Stimulated activated CD4-positive, alpha-beta T cell treated with anti-CD3 and anti-CD28 coated beads, Interleukin-4, amount 100 ng/mL, for 24 hours (primary cell): ENCODE measurements at places on chromosomes 1 and 21.

GRCh38 chr1:234839663-234840062, 229.7 kb upstream of the IRF2BP2 start:
- no peak for DNase-seq

- no peak for DNase-seq
Measured at GRCh38 chr1:218209351-218209861, 75.7 kb upstream of the RRP15 start.

GRCh38 chr1:155323729-155324036, 3.0 kb downstream of the RUSC1 start:
- DNase-seq: peak; percentile 80

- DNase-seq: peak; percentile 25
Measured at GRCh38 chr1:151145304-151146071, 943 bp downstream of the SEMA6C start.

DNA sequence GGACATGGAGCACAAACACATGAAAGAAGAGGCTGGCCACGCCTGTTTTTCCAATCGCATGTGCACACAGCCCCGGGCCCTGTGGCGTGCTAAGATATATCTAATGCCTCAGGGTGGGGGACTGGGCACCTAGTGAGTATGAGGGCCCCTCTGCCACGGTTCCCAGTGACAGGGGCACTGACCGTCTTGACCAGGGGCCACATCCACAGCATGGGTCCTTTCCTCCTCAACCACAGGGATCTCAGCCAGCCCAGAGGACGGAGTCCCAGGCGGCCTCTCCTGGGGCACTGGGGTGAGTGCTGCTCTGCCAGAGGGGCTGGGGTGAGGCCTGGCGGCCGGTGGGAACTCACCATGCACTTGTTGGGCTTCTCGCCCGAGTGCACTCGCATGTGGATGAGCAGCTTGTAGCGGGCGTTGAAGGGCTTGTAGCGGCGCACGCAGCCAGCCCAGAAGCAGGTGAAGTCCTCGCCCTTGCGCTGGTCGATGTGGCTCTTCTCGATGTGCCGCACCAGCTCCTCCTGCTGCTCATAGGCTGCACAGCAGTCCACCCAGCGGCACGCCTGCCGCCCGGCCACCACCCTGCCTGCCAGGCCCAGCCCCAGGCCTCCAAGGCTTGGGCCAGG, 134.7 kb downstream of the DMRTB1 start:
- no peak for DNase-seq

- peak; percentile 93 for DNase-seq
Measured at GRCh38 chr21:39348355-39349210, at the start of gene HMGN1. Gene HMGN1, minus strand, starts transcription at chr21:39349088. Its CDS starts 171 bp downstream, at chr21:39348917.

DNA sequence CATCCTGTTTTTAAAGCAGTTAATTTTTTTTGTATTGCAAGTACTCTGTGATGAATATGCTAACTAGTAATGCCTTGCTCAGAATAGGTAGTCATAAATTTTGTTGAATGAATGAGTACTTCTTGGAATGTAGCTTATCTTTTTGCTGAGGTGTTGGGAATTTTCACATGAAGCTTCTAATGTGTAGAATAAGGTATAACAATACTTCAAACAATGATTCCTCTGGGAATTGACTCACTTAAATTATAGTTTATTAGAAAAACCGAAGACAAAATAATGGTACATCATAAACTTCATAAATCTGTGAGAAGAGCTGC, 13.9 kb downstream of the CDC14A start:
- no peak for DNase-seq

- no peak for DNase-seq
Measured at GRCh38 chr21:35206141-35207125, 157.3 kb upstream of the RUNX1 start.

- no peak for DNase-seq
Measured at GRCh38 chr1:117596023-117596720, 9.7 kb upstream of the TENT5C start.

GRCh38 chr1:153922972-153923925, at the start of gene GATAD2B:
Gene GATAD2B, minus strand, starts transcription at chr1:153922972. Its CDS starts 94,625 bp downstream, at chr1:153828347.
- DNase-seq: peak; percentile 100

DNA sequence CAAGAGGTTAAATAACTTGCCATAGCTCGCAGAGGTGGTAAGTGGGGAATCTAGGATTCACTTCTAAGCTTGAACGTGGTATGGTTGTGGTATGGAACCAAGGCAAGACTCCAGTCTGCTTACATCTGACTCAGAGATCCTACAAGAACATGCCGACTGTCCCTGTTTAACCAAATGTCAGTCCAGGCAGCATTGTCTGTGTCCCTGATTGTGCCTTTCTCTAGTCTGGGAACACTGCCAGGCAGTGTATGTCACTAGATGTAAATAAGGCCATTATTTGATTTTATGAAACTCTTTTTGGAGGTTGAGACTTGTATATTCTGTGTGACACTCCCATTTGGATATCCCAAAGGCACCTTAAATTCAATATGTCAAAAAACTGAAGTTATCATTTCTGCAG, 96.0 kb downstream of the NOS1AP start:
- DNase-seq: no peak

DNA sequence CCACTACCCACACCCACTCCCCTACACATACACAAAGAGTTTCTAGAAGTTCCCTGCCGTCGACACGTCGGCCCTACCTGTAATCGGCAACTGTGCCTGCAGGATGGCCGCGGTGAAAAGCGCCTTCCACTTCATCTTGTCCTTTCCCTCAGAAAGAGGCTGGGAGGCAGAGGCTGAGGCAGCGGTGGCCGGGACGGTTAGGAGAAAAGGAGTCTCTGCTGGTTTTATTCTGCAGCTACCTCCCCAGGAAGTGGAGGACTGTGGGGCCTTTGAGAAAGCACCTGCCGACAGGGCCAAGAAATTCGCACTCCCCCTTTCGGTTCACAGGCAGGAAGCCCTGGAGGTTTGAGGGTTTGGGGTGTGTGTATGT, at the start of gene CD247:
Gene CD247 (minus strand): TSS at position 199 of the 370 bp plus-strand sequence. CDS start 64 bp downstream, at position 135.
- DNase-seq: peak; percentile 75

DNA sequence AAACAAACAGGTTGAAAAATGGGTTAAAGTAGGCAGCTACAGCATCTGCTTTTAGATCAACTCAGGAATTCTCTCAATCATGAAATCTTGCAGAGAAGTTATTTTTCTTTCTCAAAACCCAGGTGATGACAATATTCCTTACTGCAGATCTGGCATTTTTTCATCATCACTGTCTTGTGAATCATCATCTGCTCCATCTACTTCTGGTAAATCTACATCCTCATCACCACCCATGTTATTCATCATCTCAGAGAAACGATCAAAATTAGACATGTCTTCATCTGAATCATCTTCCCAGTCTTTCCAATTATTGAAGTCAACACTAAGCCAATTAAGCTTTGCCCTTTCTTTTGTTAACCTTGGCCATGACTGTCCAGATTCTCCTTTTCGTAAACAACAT, 21.8 kb downstream of the GBP2 start:
- DNase-seq: no peak

DNA sequence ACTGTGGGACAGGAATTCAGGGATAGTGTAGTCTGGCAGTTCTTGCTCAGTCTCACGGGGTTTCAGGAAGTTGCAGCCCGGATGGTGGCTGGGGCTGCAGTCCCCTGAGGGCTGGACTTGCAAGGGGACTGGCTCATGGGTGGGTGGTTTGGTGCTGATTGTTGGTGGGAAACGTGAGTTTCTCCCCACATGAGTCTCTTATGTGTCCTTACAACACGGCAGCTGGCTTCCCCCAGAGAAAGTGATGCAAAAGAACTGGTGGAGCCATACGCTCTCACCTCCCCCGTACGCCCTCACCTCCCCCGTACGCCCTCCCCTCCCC, 64.9 kb downstream of the EVA1C start:
- no peak for DNase-seq

DNA sequence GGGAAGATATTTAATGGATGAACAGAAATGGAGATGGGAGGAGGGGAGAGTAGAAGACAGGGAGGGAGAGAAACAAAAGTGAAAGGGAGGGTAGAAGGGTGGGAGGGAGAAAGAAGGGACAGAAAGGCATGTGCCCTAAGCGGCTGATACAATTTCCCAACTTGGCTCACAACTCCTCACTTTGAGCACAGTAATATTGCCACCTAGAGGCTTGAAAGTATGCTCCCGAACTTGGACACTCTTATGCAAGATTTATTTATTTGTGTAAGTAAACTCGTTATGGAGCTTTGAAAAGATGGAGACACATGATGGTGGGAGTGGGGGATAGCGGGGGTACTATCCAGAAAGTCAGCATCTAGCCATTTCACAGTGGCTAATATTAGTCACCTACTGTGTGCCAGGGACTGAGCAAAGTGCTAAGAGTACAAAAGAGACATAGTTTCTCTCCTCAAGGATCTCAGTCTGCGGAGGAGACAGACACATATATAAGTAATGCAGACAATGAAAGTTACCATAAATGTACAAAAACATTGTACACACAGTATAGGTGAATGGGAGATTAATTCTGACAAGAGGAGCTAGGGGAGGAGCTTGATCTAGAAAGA, 189.7 kb downstream of the SEC16B start:
- DNase-seq: no peak

GRCh38 chr1:157505481-157506272, 46.6 kb downstream of the FCRL5 start:
- peak; percentile 8 for DNase-seq

GRCh38 chr1:26853156-26853555, 9.8 kb upstream of the SFN start:
- peak; percentile 86 for DNase-seq

GRCh38 chr1:941588-942383, 17.3 kb downstream of the NOC2L start:
- DNase-seq: no peak

- DNase-seq: no peak
Measured at GRCh38 chr1:87426463-87427249, 98.0 kb downstream of the LMO4 start.

DNA sequence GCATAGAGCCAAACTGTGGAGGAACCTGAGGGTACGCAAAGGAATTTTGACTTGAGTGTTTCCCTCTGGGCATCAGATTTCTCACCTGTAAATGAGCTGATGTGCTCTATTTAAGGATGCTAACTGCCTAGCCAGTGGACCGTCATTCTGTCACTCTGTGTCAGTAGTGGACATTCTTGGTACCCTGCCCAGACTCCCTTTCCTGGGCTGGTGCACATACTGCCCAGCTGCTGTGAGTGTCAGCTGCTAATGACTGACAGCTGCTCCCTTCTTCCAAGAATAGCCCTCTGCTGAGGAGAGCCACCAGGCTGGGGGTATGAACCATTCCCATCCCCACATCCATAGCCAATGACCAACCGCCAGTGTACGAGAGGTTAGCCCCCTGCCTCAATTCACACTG, 193.1 kb upstream of the DAB1 start:
- no peak for DNase-seq

DNA sequence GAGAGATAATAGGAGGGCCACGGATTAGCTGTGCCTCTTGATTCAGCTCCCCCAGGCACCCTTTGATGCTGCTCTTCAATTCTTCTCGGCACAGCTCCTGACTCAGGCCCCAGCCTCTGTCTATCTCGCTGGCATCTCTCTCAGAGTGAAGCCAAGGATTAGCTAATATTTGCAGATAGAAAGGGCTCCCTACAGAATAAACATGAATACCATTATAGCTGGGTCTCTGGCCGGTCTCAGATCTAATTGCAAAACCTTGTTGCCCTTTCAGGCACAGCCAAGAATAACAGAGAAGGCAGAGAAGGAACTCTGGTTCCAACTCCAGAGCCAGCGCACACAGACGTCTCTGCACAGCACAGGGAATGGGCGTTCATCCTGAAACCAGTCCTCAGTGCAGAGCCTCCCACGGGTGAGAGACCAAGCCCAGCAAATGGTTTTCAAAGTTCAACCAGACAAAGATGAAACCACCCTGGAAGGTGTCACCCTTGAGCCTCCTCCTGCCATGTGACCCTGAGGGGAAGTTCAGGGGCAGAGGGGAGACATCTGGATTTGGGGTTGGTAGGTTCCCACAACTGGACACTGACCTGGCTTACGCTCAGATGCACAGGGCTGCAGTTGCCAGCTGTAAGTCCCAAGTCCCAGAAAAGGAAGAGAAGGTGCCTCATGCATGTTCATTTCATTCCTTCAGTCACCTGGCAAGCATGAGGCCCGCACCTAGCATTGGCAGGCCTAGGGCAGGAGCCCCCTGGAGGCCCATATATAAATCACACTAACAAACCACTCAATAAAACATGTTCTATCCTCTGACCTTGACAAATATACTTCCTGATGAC, 394.0 kb downstream of the NPHP4 start:
- DNase-seq: no peak

DNA sequence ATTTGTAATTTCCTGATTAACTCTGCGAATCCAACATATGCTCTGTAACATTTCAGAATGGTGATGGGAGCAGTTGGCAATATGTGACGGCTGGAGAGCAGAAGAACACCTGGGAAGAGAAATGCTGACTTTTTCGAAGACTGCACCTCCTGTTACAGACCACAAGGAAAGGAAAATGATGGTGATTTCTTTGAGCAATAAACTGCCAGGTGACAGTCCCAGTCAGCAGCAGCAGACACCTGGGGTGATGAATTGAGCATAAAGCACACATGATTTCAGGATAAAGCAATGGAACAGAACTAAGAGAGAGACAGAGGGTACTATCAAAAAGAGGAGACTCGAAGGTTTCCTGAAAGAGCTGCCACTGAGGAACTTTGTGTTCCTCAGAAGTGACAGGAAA, 528.6 kb downstream of the NEGR1 start:
- DNase-seq: no peak

GRCh38 chr1:173190101-173190936, 16.8 kb downstream of the TNFSF4 start:
- DNase-seq: no peak

GRCh38 chr1:24052220-24052619, 59.7 kb downstream of the MYOM3 start:
- DNase-seq: no peak

DNA sequence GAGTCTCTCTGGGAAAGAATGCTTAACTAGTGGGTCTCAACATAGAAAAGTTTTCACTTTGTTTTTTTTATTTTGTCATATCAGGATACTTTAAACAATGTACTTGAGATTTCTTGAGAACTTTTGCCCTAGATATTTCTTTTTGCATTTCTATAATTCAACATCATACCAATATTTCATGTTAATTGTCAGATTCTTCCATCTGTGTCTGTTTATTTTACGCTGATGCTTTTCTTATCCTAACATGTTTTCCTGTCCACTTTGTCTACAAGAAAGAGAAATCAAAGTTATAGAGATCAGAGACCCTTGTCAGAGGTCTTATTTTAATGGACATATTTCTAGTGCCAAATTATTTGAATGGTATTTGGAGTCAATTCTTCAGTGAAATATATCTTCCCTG, 95.5 kb upstream of the B3GALT2 start:
- no peak for DNase-seq

GRCh38 chr1:12100071-12100470, 37.0 kb downstream of the TNFRSF8 start:
- DNase-seq: no peak

DNA sequence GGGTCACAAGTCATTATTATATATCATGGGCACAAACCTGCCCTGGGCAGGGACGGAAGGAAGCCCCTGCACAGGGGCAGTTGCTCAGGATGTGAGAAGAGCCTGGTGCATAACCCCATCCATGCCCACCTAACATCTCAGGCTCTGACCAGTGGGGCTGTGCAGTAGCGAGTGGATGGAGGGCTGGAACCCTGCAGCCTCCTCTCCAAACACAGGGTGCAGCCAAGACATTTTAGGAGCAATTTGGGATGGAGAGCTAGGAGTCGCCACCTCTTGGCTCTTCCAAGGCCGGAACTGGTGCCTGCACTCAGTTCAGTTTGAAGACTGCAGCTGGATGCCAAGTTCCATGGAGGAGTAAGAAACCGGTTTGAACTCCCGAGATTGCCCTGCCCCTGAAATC, 2.8 kb downstream of the MX1 start:
- DNase-seq: no peak
